Activated CD8-positive, alpha-beta memory T cell treated with anti-CD3 and anti-CD28 coated beads for 1 hour (primary cell): ENCODE measurements at places on chromosomes 3 and 15.

GRCh38 chr15:80564056-80564455, 131.1 kb upstream of the ABHD17C start:
- DNase-seq = no peak

- no peak for DNase-seq
Measured at GRCh38 chr3:159739969-159740368, 248.7 kb upstream of the IL12A start.

DNA sequence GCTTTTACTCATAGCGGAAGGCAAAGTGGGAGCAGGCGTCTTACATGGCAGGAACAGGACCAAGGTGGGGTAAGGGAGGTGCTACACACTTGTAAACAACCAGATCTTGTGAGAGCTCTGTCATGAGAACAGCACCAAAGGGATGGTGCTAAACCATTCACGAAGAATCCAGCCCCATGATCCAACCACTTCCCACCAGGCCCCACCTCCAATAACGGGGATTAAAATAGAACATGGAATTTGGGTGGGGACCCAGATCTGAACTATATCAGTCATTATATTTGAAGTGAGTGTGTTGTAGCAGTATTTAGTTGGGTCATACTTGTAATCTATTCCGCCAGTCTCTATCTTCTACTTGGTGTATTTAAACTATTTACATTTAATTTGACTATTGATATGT, 190.9 kb downstream of the RPLP1 start:
- no peak for DNase-seq

GRCh38 chr3:119227070-119227850, 13.4 kb downstream of the B4GALT4 start:
- DNase-seq = no peak

DNA sequence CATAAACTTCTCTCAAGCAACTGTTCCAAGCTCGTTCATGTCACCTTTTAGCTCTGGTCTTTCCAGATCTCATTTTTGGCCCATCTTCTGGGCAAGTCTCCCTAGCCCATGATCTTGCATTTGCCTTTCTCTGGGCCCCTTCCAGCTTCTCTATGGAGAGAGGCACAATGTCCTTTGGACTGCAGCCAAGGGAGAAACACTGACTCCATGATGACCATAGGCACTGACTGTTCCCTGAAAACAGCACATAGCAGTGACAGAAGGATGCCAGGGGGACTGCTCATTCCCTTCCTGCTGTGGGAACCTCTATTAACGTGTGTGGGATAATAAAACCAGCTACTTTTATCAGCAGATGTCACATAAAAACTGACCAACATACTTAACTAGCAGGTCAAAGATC, 60.3 kb downstream of the STRIT1 start:
- no peak for DNase-seq

- DNase-seq = no peak
Measured at GRCh38 chr3:102295756-102296155, 139.1 kb upstream of the ZPLD1 start.

DNA sequence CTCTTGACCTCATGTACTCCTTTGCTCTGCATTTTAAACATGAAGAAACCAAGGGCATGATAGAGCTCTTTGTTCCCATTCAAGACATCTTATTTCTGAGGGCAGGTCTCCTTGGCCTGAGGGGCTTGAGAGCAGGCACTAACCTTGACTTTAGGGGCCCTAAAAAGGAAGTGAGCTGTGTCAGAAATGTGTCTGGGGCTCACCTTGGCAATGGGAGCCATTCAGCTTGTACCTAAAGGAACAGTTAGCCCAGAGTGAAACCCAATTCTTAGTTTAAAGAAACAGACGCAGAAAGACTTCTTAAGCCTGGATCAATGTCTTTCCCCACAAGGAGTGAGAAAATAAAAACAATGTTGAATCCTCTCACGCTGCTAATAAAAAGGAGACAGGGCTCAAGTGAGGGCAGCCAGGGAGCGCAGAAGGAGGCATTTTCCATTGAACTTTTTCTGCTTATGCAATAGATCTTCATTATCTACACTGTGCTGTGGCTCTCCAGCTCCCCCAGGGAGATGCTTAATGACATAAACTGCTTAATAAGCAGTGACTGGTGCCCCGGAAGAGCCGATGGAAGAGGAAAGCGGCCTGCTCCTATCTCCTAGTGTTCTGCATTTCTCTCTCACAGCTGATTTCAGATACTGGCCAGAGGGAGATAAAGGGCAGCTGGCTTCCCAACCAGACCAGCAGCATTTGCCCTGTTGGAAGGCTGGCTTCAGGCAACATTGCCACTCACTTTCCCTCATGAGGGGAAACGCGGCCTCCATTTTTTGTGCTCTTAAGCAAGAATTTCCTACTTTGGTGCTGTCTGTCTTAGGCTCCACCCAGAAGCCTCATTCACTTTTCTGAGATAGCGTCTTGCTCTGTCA, 152.0 kb downstream of the OPA1 start:
- DNase-seq = no peak

GRCh38 chr15:90412356-90413194, 24.5 kb downstream of the IQGAP1 start:
- DNase-seq = no peak

- no peak for DNase-seq
Measured at GRCh38 chr15:66611257-66612053, 45.7 kb upstream of the LCTL start.

DNA sequence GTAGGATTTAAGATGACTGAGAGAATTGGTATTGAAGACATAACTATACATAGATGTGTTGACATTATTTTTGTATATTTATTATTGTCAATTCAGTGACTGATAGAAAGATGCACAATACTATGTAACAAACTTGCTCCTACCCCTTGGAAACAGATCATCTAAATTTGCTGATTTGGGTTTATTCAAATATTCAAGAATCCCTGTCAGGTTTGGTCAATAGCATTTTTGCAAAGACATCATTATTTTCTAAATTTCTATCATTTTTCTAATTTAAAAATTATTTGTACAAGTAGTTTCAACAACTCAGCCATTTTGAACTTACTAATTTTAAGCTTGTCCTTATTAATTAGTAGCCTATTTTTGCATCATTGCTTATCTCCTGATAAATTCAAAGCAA, 1463.4 kb downstream of the SI start:
- no peak for DNase-seq

- no peak for DNase-seq
Measured at GRCh38 chr15:68819495-68820294, 1.0 kb downstream of the ANP32A start.

GRCh38 chr3:50520849-50521248, 17.4 kb upstream of the CACNA2D2 start:
- no peak for DNase-seq

DNA sequence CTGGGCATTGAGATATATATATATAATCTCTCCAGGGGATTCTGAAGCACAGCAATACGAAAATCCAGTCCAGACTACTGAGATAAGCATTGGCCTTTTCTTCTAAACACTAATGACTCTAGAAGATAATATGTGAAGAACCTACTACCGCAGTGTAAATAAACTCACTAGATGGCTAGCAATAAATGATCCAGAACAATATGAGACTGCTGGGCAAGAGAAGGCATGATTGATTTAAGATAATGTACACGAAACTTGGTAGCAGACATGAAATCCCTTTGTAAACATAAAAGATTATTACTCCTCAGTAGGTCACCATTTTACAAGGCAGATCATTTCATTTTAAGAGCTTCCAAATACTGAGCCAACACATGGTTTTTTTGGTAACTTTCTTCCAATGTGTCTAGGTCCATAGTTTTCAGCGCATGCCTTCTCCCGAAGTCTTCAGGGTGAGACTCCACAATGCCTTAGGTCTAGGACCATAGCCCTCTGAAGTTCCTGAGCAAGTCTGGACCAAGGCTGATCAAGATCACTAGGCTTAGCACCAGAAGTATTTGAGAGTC, 193.2 kb downstream of the LRRN1 start:
- DNase-seq = no peak

DNA sequence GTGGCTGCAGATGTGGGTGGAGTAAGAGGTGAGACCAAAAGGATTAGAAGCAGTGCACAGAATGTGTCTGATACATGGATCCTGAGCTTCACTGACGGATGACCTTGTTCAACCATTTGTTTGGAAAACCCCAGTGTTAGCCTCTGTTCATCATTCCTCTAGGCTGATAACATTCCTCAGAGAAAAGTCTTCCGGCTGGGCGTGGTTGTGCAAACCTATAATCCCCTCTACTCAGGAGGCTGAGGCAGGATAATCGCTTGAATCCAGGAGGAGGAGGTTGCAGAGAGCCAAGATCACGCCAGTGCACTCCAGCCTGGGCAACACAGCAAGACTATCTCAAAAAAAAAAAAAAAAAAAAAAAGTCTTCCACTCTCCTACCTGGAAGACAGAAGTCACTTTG, 23.1 kb upstream of the CHD2 start:
- no peak for DNase-seq

- DNase-seq = no peak
Measured at GRCh38 chr3:37040231-37040630, 46.9 kb downstream of the MLH1 start.

DNA sequence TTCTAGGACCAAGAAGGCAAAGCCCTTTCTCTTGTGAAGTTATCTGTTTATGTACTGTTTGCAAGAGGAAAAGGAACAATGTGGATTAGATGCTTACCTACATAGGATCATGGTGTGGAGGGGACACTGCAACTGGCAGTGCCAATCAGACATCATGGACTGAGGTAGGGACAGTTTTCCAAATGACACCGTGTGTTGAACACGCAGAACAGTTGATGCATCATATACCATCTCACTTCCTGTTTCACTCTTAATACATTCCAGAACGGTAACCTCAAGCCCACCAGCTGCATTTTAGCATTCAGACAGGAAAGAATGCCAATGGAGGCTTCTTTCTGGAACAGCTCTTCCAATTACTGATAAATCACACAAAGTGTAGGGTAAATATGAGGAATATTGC, 397.7 kb upstream of the LMCD1 start:
- no peak for DNase-seq

GRCh38 chr3:37287776-37288175, 113.4 kb upstream of the LRRFIP2 start:
- no peak for DNase-seq

DNA sequence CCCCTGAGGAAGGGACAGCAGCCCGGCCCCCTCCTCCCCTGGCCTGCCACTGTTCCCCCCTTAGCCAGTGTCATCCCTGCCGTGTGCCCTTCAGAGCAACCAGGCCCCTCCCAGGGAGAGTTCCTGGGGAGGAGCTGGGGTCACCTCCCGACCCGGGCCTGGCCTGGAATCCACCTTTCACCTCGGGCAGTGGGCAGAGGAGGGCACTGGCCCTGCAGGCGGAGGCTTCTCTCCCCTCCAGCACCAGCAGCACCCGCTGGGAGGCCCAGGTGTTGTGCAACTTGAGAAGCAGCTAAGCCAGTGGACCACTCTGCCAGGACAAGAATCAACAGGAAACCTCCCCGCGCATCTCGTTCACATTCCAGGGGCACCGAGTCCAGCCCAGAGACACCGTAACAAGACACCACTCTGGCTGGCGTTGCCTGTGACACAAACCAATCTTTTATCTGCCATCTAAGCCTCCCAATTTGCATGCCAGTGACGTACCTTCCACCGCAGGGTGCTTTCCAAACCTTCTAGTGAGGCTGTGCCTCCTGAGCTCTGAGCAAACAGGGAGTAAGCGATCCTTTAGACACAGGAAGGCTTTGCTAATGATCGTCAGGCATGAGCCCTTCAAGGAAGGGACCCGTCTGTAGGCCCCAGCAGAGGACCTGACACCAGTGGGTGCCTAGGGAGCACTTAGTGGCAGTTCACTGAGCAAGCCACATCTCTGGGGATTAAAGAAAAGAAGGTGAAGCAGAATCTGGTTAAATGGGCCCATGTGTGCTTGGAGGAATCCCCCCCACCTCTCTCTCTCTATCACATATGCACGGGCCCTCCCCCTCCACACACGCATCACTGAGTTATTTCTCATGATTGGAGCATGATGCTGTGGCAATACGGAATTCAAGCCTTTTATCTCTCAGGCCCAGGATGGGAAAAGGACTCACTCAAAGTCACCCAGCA, 98.9 kb upstream of the TLE3 start:
- DNase-seq = no peak

DNA sequence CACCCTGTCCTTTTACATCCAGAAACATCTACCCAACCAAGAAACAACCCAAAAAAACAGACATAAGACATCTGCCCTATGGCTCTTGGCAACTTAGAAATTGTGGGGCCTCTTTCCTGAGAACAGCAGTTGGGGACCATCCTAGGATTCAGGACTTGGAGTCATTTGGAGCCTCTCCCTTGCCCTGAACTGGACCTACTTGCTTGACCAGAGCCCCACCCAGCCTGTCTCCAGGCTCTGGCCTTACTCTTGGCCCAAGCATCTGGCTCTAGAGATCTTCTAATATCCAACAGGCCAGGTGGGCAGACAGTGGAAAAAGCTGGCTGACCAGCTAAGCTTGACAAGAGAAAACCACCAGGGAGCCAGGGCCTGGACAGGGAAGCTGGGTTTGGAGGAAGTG, 99.1 kb upstream of the C2CD4B start:
- no peak for DNase-seq

DNA sequence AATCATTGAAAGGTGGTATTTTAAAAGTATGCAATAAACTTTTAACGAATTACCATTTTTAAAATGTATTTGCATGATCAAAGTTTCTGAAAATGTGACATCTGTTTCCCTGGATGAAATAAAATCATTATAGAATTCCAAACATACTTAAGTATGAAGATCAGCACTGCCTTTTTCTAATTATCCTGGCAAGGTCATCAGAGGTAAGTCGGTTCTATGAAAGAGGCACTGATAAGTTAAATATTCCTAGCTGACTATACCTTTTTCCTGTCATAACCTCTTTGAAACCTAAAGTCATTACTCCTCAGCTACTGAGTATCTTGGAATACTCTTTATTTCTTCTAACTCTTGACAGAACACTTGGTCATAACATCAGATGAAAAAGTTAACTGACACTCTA, 406.1 kb upstream of the ALCAM start:
- DNase-seq = no peak

GRCh38 chr3:182258538-182259177, 534.6 kb upstream of the ATP11B start:
- no peak for DNase-seq

- DNase-seq = no peak
Measured at GRCh38 chr15:34721802-34722438, 32.9 kb downstream of the GJD2 start.

DNA sequence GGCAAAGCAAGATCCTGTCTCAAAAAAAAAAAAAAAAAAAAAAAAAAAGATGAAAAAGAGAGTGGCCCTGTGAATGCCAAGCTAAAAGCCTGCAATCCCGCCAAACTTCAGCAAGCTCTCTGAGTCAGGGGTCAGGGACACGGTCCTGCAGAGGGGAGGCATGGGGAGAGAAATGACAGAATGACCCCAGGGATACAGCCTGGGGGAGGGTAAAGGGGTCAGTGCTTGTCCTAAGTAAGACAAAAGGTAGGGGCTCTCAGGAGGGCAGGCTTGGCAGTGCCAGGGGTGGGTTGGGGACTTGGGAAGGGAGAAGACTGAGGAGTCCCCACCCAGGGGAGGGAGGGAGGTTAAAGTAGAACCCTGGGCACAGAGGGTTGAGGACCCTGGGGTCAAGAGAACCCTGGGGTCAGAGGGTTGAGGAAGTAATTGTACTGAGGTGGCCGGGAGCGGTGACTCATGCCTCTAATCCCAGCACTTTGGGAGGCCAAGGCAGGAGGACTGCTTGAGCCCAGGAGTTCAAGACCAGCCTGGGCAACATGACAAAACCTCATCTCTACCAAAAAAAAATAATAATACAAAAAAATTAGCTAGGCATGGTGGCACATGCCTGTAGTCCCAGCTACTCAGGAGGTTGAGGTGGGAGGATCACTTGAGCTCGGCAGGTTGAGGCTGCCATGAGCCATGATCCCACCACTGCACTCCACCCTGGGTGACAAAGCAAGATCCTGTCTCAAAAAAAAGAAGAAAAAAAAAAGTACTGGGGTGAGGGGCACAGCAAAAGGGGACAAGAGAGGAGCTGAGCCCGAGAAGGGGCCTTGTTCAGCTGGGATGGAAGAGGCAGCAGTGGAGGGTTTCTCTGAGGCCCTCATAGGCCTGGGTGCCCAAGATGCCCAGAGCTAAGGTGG, 5.2 kb upstream of the SEMA3B start:
- no peak for DNase-seq
